AG09319 (cell line): ENCODE measurements at places on chromosomes 6 and 20.

GRCh38 chr20:9227896-9228615 lies 159.2 kb downstream of the PLCB4 start:
- no peak for DNase-seq

DNA sequence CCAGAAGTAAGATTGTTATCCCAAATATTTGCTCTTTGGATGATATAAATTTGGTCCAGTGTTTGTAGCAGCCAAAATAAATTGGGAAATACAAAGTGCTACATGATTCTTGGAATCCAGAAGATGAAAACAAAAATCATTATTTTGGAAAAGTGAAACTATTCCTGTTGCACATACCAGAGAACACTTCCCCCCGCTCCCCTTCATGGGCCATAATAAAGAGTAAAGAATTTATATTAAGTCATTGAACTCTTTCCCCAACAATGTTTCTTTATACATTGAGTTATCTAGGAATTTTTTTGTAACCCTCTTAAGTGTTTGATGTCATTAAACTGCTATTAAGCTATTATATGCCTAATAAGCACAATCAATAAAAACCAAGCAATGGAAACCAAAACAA lies 490.4 kb upstream of the HS3ST5 start:
- DNase-seq = no peak

- no peak for DNase-seq
Observed at GRCh38 chr6:164370773-164371172, 938.6 kb downstream of the C6orf118 start.

GRCh38 chr6:158358450-158359077 lies 46.3 kb downstream of the TULP4 start:
- no peak for DNase-seq

DNA sequence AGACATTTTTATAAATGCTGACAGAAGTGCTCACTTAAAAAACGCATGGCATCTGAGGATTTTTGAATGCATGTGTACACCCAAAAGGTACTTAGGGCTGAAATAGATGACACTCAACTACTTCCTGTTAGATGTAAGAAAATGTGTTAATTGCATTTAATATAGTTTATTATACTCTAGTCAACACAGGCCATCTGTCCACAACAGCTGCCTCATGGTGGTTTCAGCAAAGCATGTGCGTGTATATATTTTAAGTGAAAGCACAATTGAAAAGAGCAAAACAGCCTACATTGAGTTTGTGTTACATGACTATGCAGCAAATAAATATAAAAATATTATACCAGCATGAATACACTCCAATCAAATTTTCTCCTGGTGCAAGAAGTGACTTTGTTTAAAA lies 1233.0 kb upstream of the EYS start:
- DNase-seq = no peak

DNA sequence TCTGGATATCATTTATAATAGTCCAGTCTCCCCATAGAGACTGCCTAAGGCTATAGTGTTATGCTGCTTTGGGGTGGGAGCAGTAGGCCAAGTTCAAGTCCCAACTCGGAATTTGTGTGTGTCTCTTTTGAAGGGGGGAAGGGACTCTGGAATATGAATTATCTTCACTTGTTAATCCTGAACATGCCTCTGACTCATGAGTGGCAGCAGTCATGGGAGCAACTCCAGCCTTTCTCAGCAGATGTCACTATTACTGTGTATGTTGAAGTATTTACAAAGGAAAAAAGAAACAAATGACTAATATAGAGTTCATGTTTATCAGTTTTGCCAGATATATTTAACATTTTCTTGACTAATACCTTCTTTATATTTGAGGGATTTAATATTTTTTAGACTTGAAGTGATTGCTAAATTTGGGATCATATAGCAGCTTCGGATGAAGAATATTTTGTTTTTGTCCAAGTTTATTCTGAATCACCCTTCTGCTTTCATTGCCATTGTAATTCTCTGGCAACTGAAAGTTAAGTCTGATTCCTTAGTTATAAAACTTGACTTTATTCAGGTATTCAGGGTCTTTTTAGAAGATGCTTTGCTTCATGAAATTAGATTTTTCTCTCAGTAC lies 23.4 kb downstream of the FAM217A start:
- DNase-seq = peak; percentile 44

GRCh38 chr6:157219201-157220200 lies 103.8 kb downstream of the TMEM242 start:
- DNase-seq = no peak

- no peak for DNase-seq
Observed at GRCh38 chr6:164911151-164911550, 398.3 kb downstream of the C6orf118 start.

DNA sequence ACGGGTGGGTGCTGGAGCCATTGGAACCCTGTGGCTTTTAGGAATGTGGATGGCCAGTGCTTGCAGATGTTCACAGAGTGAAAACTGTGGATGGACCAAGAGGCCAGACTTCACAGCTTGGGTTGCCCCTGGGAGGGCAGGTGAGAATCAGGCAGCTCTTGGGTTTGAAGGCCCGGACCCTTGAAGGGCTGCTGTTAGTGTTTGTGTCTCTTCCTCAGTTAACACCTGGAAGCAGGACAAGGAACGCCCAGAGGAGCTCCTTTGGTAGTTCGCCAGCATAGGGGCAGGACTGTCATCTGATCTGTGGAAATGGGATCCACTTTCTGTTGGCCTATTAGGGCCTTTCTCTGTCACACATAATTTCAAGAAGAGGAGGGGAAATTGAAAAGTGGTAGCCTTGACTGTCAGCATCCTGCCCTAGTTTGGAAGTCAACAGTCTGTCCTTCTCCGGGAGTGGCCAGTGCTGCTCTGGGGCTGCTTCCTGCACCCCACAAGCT lies 43.6 kb downstream of the RIOK1 start:
- no peak for DNase-seq
